ENCODE measurements at places on chromosomes 5 and 9. TPM values are rescaled to one million over a fixed set of nuclear protein-coding genes. Genes with fewer than 3 reads are reported as not detected.

Gene CYLC2
- total RNA-seq, result not detected

GRCh38 chr9:91857291-91858212 is 92.5 kb downstream of the ROR2 start:
- H3K4me1 ChIP-seq, result peaks cover 36% of the 10 kb centered on the region
- H3K27me3 ChIP-seq, result no peaks in the 10 kb centered on the region
- no peak for DNase-seq
- peaks cover 1% of the 10 kb centered on the region for H3K36me3 ChIP-seq
- no peak overlapping the region for H3K4me3 ChIP-seq

- H3K4me1 ChIP-seq, result peaks cover 25% of the 10 kb centered on the region
- no peaks in the 10 kb centered on the region for H3K36me3 ChIP-seq
- H3K27ac ChIP-seq, result no peak overlapping the region
- DNase-seq, result no peak
- peaks cover 9% of the 10 kb centered on the region for H3K27me3 ChIP-seq
Observed at GRCh38 chr9:85423422-85423821, 318.3 kb downstream of the AGTPBP1 start.

GRCh38 chr5:26009742-26010141 is 1028.6 kb downstream of the CDH9 start:
- no peak for DNase-seq
- no peaks in the 10 kb centered on the region for H3K4me1 ChIP-seq
- no peaks in the 10 kb centered on the region for H3K36me3 ChIP-seq
- no peak overlapping the region for H3K4me3 ChIP-seq
- peaks cover 8% of the 10 kb centered on the region for H3K27me3 ChIP-seq

Measured in chondrocyte (in vitro differentiated cells).